ENCODE measurements at places on chromosomes 2 and 18.

GRCh38 chr18:63949068-63949737 is at the start of gene HMSD:
Gene HMSD, plus strand, starts transcription at chr18:63949301. Its CDS starts 4,155 bp downstream, at chr18:63953456.
- DNase-seq = peak; percentile 60

DNA sequence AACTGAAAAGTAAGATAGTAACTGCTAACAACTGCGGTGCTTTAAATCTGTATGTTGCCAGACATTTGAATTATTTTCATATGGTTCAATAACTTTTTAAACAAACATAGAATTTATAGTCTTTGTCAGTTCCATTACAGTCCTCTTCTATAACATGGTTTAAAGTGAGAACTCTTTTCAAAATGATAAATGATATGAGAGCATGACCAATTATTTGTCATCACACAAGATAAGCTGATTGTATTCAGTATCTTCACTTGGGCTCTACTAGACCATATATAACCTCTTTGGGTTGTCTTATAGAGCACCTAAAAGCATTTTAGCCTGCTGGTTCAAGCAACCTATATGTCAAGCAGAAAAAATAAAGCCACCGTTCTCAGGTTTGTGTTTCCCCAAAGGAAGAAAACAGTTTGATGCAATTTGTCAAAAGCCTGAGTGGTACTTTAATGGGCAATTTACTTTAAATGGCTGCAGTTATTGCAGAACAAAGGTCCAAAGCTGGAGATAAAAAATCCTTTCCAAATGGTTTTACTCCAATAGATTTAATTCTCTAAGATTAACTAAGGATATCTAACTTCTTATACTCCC is 298.4 kb downstream of the FSIP2 start:
- no peak for DNase-seq

GRCh38 chr2:146068051-146068450 is 1548.1 kb upstream of the ZEB2 start:
- no peak for DNase-seq

DNA sequence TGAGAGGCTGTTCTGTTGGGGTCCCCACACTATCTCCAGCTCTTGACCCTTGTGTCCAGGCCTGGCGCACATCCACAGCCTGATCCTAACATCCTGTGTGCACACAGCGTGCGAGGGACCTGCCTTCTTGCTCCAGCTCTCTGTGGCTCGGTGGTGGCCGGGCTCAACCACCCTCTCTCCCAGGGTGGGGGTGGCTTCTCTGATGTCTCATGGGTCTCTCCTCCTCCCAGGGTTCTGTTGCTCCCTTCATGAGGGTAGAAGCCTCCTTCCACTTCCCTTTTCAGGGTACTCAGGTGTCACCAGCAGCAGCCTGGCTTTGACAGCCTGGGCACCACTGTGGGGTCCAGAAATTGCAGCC is 196.9 kb upstream of the RAB6C start:
- no peak for DNase-seq

DNA sequence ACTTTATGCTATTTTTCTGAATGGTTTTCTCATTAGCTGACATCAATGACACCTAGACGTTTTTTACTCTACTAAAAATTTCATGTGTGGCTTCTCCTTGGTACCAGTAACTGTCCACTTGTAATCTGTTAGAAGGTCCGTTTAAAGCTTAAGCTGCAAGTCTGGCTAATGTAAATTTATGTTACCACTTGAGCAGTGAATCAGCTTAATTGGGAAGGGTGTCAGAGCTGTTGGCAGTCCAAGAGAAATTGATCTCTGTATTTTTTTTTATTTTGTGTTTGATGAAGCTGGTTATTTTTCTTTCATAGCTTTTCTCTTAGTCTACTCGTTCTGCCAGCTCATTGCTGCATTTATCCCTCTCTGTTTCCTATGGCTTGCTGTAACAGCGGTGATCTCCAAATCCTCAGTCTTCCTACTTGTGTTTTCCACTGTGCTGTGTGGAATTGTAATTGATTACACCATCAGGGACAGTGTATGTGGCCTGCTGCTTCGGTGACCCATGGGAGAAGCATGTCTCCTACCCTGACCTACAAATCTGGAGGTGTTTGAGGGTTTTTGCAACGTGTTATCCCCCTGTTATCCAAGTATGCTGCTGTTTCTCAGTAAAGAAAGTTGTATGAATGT is 724.2 kb upstream of the REG3G start:
- DNase-seq = no peak

- DNase-seq = no peak
These were observed 701.6 kb downstream of the SATB2 start for GRCh38 chr2:198756166-198756565.

- DNase-seq = no peak
These were observed 1207.8 kb upstream of the FAM98A start for GRCh38 chr2:34806891-34807290.

- no peak for DNase-seq
These were observed 89.4 kb upstream of the MAP2 start for GRCh38 chr2:209334188-209335017.

GRCh38 chr18:52979892-52980291 is 639.9 kb downstream of the DCC start:
- no peak for DNase-seq

DNA sequence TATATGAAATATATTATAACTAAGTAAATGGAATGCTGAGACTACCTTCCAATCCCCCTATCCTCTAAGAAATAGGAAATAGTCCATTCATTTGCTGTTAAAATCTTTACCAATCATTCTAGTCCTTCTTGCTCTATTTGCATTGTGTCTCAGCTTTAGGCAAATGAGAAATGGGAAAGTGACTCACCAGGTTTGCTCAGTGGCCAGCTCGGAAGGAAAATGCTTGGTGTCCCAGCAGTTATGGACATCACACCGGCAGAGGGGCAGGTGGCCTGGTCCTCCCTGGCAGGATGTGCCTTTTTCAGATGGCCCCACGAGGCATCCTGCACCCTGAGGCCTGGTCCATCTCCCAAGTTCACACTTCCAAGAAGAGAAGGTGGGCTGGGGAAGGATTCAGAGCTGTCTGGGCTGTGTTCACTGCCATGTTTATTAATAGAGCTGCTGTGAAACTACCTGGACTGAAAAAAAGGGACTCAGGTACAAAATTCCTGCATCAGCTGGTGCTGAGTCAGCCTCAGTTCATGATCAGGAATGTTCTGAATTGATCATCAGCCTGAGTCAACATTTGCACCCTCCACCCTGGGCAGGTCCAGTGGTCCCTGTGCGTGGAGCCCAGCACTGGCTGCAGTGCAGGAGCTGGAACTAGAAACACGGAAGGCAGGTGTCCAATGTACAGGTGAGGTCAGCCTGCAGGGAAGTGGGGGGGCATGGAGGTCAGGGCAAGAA is 60.1 kb upstream of the ARL4C start:
- DNase-seq = no peak

- no peak for DNase-seq
These were observed 111.8 kb upstream of the CNTNAP5 start for GRCh38 chr2:123913143-123913735.

DNA sequence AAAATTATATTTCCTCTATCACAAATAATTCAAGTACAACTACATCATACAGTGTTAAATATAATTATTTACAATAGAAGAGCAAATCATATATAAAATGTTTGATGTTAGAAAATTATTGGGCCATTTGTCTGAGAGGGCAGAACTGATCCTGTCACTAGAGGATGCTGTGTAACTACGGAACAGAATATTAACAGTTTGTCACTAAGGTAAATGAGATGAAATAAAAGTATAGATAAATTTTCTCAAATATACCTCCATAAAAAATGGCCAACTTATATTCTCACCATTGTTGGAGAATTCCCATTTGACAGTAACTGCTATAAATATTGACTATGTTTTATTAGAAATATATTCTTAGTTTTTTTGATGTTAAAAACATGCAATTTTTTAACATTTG is 1067.4 kb upstream of the DDX18 start:
- no peak for DNase-seq

- no peak for DNase-seq
These were observed 757.4 kb downstream of the RNF144A start for GRCh38 chr2:7674606-7675005.

DNA sequence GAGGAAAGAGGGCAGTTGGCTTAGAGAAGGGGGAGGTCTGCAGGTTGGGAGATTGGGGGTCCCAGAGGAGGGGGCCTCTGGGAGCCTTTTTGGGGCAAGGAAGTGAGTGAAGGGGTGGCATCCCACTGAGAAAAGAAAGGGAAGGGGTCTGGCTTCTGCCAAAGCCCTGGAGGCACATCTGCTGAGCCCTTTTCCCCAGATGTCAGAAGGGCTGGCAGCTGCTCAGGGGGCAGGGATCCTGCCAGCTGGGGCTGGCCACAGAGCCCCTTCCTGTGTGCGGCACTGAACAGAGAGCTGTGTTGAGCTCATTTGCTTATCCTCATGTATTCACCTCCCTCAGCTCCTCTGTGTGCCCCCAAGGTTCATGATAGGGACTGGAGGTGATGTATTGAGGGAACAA is 54.5 kb downstream of the APOB start:
- no peak for DNase-seq

GRCh38 chr18:3713708-3714107 is 263.7 kb downstream of the TGIF1 start:
- no peak for DNase-seq

DNA sequence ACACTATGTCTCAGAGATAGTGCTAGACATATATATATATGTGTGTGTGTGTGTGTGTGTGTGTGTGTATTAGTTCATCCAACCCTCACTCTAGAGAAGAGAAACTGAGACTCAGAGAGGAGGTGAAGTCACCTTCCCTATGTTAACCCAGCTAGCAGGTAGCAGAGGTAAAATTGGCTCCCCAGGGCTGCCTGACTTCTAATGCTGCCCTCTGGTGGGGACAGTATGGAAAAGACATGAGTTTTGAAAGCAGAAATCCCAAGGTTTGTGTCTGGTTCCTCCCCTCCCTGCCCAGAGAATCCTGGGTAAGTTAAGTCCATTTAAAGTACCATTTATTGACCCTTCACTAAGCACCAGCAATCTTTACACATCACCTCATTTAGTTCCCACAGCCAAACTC is 137.7 kb downstream of the THNSL2 start:
- DNase-seq = no peak

- DNase-seq = no peak
These were observed 657 bp upstream of the BIN1 start for GRCh38 chr2:127107622-127107999.

DNA sequence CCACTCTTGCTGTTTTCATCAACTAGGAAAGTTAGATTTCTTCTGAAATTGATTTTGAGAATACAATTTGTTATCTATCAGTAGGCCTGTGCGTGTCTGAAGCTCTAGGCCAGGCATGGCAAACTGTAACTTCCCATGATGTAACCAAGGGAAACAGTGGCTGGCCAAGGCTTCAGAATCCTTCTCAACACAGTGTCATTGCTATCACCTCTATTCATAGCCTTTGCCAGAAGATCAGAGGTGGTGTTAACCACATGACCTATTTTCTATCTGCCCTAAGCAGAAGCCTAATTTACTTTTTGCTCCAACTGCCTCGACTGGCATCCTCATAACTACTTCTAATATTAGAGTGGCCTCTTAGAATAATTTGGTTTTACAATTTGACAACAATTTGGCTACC is 2.5 kb downstream of the ITGB6 start:
- no peak for DNase-seq

GRCh38 chr18:74248595-74248994 is 43.2 kb downstream of the CYB5A start:
- DNase-seq = peak; percentile 52
